ENCODE measurements at places on chromosomes 1 and 21. TPM values are rescaled to one million over a fixed set of nuclear protein-coding genes. Genes with fewer than 3 reads are reported as not detected.

Gene TNFRSF9
- total RNA-seq, result not detected

Gene FAM151A
- 28.5 TPM for total RNA-seq

Gene FCRL3
- not detected for total RNA-seq

Gene CRABP2
- not detected for total RNA-seq

Gene DDX59
- 12.5 TPM for total RNA-seq

Gene ZBED6
- 19.9 TPM for total RNA-seq

Gene FMO3
- total RNA-seq, result not detected

Gene IVL
- not detected for total RNA-seq

Gene SLC9C2
- total RNA-seq, result not detected

Gene TFF1
- total RNA-seq, result not detected

Gene RHBG
- not detected for total RNA-seq

Gene ARHGAP29
- 4.1 TPM for total RNA-seq

Gene MSH4
- 0.20 TPM for total RNA-seq

Gene PFKL
- 242 TPM for total RNA-seq

Gene HSD3B1
- total RNA-seq, result not detected

Gene CYP4Z1
- total RNA-seq, result not detected

Gene PLXNA2
- total RNA-seq, result 86.0 TPM

Gene ESRRG
- 0.68 TPM for total RNA-seq

Gene TBX15
- 0.14 TPM for total RNA-seq

Gene MATN1
- not detected for total RNA-seq

Gene CFAP107
- total RNA-seq, result not detected

Gene PCSK9
- not detected for total RNA-seq
